ENCODE measurements at places on chromosomes 4 and X.
A peak's percentile ranks its signal among the peaks of the same experiment; 100 is the strongest.

- DNase-seq: no peak
- no peaks in the 10 kb centered on the region for H3K27me3 ChIP-seq
- H3K27ac ChIP-seq: no peak overlapping the region
- H3K4me3 ChIP-seq: no peak overlapping the region
Measured at GRCh38 chr4:181569553-181569952, 673.6 kb upstream of the TENM3 start.

DNA sequence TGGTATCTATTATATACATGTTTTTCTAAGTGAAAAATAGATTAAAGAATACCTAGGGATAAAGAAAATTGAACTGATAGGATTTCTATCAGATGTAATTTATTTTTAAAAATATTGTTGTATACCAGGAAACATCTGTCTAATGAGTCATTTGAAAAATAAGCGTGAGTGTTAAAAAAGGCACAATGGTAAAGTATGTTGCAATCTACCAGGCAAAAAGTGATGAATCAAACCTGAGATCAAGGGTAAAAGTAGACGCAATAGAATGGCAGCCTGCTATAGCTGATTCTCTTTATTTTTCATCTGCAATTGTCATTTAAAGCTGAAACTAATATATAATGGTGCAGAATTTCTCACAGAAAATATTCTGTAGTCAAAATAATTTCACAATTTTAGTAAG lies 1119.6 kb downstream of the PCDH18 start:
- H3K27ac ChIP-seq: no peak overlapping the region
- DNase-seq: no peak
- no peak overlapping the region for H3K4me3 ChIP-seq
- no peaks in the 10 kb centered on the region for H3K4me1 ChIP-seq
- H3K27me3 ChIP-seq: no peaks in the 10 kb centered on the region
- H3K36me3 ChIP-seq: no peaks in the 10 kb centered on the region

- DNase-seq: no peak
- no peaks in the 10 kb centered on the region for H3K4me1 ChIP-seq
- no peak overlapping the region for H3K4me3 ChIP-seq
- no peak overlapping the region for H3K27ac ChIP-seq
- H3K27me3 ChIP-seq: no peaks in the 10 kb centered on the region
Measured at GRCh38 chrX:45524805-45525204, 324.1 kb upstream of the DIPK2B start.

- no peak overlapping the region for H3K4me3 ChIP-seq
- H3K27me3 ChIP-seq: peaks cover 9% of the 10 kb centered on the region
- H3K27ac ChIP-seq: no peak overlapping the region
Measured at GRCh38 chrX:133297284-133297683, 79.1 kb upstream of the TFDP3 start.

DNA sequence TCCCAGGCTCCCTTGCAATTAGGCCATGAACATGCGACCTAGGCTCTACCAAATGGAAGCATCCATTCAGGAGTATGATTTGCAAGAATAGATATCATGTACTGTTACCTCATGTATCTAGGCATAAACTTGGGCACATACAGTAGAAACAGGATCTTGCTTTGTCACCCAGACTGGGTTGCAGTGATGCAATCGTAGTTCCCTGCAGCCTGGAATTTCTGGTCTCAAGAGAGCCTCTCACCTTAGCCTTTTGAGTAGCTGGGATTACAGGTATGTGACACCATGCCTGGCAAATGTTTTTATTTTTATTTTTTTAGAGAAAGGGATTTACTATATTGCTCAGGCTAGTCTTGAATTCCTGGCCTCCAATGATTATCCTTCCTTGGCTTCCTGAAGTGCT lies 994.2 kb downstream of the ADGRL3 start:
- H3K4me1 ChIP-seq: no peaks in the 10 kb centered on the region
- no peaks in the 10 kb centered on the region for H3K36me3 ChIP-seq
- H3K27ac ChIP-seq: no peak overlapping the region
- no peak overlapping the region for H3K4me3 ChIP-seq

- H3K27me3 ChIP-seq: peaks cover 4% of the 10 kb centered on the region
- no peak overlapping the region for H3K27ac ChIP-seq
- H3K36me3 ChIP-seq: no peaks in the 10 kb centered on the region
- peaks cover 10% of the 10 kb centered on the region for H3K4me1 ChIP-seq
- DNase-seq: no peak
Measured at GRCh38 chr4:38563707-38564495, 100.1 kb upstream of the KLF3 start.

- no peak for DNase-seq
- H3K4me3 ChIP-seq: no peak overlapping the region
- no peaks in the 10 kb centered on the region for H3K4me1 ChIP-seq
- H3K27ac ChIP-seq: no peak overlapping the region
Measured at GRCh38 chr4:89590128-89590527, 246.8 kb downstream of the SNCA start.

DNA sequence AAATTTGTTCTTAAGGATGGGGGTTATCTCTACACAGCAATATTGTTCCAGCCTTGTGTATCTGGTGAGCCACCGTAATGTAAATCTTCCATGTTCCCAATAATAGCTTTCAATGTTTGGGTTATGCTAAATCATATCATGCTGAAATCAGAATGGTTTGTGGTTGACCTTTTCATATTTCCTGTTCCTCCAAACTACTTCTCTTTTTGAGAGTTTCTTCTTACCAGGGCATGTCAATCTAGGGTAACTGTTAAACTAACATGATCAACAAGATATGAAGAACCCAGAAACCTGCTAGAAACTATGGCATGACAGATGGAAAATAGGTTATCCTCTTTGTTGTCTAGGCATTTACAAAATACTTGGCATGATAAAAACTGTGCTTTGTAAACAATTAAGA lies 22.0 kb downstream of the TNMD start:
- peaks cover 14% of the 10 kb centered on the region for H3K27me3 ChIP-seq
- no peaks in the 10 kb centered on the region for H3K36me3 ChIP-seq
- no peak overlapping the region for H3K4me3 ChIP-seq
- peaks cover 4% of the 10 kb centered on the region for H3K4me1 ChIP-seq
- DNase-seq: no peak

GRCh38 chr4:145153904-145154298 lies 26.5 kb downstream of the OTUD4 start:
- peaks cover 28% of the 10 kb centered on the region for H3K36me3 ChIP-seq
- H3K27ac ChIP-seq: peak overlapping the region; percentile 56
- DNase-seq: no peak
- no peak overlapping the region for H3K4me3 ChIP-seq

- no peaks in the 10 kb centered on the region for H3K4me1 ChIP-seq
- no peak overlapping the region for H3K4me3 ChIP-seq
- no peak overlapping the region for H3K27ac ChIP-seq
- H3K27me3 ChIP-seq: peaks cover 23% of the 10 kb centered on the region
- DNase-seq: no peak
Measured at GRCh38 chr4:154732669-154733068, 11.1 kb upstream of the LRAT start.

DNA sequence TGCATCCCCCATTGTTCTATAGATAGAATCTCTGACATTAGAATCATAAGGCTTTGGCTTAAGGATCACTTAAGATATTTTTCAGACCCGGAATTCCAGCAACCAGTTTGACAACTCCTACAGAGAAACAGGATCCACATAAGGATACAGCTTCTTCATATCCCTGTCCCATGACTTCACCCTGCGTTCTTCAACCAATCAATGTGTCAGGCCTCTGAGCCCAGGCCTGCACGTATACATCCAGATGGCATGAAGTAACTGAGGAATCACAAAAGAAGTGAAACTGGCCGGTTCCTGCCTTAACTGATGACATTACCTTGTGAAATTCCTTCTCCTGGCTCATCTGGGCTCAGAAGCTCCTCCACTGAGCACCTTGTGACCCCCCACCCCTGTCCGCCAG lies 85.1 kb downstream of the MFAP3L start:
- no peak for DNase-seq
- no peaks in the 10 kb centered on the region for H3K36me3 ChIP-seq
- no peaks in the 10 kb centered on the region for H3K4me1 ChIP-seq
- H3K27me3 ChIP-seq: no peaks in the 10 kb centered on the region

- H3K36me3 ChIP-seq: no peaks in the 10 kb centered on the region
- no peak for DNase-seq
- H3K27me3 ChIP-seq: peaks cover 35% of the 10 kb centered on the region
- H3K4me3 ChIP-seq: no peak overlapping the region
Measured at GRCh38 chrX:130393451-130394074, 8.1 kb upstream of the GPR119 start.

DNA sequence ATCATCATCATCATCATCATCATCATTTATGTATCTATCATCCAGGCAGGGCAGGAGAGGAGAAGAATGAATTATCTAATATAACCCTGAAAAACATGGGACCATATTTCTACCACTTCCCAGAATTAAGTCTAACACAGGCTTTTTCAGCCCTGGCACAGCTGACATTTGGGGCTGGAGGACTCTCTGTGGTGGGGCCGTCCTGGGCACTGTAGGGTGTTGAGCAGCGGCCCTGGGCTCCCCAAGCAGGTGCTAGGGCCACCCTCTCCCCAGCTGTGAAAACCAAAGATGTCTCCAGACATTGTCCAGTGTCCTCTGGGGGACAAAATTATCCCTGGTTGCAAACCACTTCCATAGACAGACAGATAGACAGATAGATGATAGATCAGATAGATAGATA lies 288.4 kb downstream of the CRLF2 start:
- H3K4me3 ChIP-seq: no peak overlapping the region
- no peak overlapping the region for H3K27ac ChIP-seq
- H3K4me1 ChIP-seq: no peaks in the 10 kb centered on the region
- no peaks in the 10 kb centered on the region for H3K27me3 ChIP-seq
- no peak for DNase-seq

GRCh38 chr4:15677507-15677988 lies 4.1 kb upstream of the FAM200B start:
- H3K27ac ChIP-seq: peak overlapping the region; percentile 42
- H3K4me3 ChIP-seq: no peak overlapping the region
- no peaks in the 10 kb centered on the region for H3K27me3 ChIP-seq

- H3K36me3 ChIP-seq: peaks cover 10% of the 10 kb centered on the region
- H3K27me3 ChIP-seq: peaks cover 4% of the 10 kb centered on the region
- peak overlapping the region; percentile 65 for H3K4me3 ChIP-seq
- peak overlapping the region; percentile 76 for H3K27ac ChIP-seq
- no peak for DNase-seq
- H3K4me1 ChIP-seq: peaks cover 91% of the 10 kb centered on the region
Measured at GRCh38 chrX:13085526-13085925, 41.1 kb upstream of the FAM9C start.

GRCh38 chr4:22491939-22492338 lies 23.9 kb downstream of the ADGRA3 start:
- no peaks in the 10 kb centered on the region for H3K27me3 ChIP-seq
- no peak overlapping the region for H3K27ac ChIP-seq
- no peaks in the 10 kb centered on the region for H3K4me1 ChIP-seq
- H3K4me3 ChIP-seq: no peak overlapping the region
- DNase-seq: no peak

- peaks cover 3% of the 10 kb centered on the region for H3K36me3 ChIP-seq
- peaks cover 8% of the 10 kb centered on the region for H3K4me1 ChIP-seq
- no peak overlapping the region for H3K27ac ChIP-seq
- H3K4me3 ChIP-seq: no peak overlapping the region
Measured at GRCh38 chr4:36280555-36280954, 861 bp upstream of the DTHD1 start.

GRCh38 chr4:85741921-85742591 lies 267.1 kb downstream of the ARHGAP24 start:
- H3K4me3 ChIP-seq: no peak overlapping the region
- peaks cover 7% of the 10 kb centered on the region for H3K36me3 ChIP-seq
- peak overlapping the region; percentile 10 for H3K27ac ChIP-seq
- peaks cover 42% of the 10 kb centered on the region for H3K4me1 ChIP-seq
- H3K27me3 ChIP-seq: no peaks in the 10 kb centered on the region

GRCh38 chr4:10598829-10599228 lies 85.7 kb downstream of the CLNK start:
- no peak for DNase-seq
- no peak overlapping the region for H3K4me3 ChIP-seq
- H3K36me3 ChIP-seq: peaks cover 8% of the 10 kb centered on the region
- no peak overlapping the region for H3K27ac ChIP-seq
- no peaks in the 10 kb centered on the region for H3K27me3 ChIP-seq

DNA sequence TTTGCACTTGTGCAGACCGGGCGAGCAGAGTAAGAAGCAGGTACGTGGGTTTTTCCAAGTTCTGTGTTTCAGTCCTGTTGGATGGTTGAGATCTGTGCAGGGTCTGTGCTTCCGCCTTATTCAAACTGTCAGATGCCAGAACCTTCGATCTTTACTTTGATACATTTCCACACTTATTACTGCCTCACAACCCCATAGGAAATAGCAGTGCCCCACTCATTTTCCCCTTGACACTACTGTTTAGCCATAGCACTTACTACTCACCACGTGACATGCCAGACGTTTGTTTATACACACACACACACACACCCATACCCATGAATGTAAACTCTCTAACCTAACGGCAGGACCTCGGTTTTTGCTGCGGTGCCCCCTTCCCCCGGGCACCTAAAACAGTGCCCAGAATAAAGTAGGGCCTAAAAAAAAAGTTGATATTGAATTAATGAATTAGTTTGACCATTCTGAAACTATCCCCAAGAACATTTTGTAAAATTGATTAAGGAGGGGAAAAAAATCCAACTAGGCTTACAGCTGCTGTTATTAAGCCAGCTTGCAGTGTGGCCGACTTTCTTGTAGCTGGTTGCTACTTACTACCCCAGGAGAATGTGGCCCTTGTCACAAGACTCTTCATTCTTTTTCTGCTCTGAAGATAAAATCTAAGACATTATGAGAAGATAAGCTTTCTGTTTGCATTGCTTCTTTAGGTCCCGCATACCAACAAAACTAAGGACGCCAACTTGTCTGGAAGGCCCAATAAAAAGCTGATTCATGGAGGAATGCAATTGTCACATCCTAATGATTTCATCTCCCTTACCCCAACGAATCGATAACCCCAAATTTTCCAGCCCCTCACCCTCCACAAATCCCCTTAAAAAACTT lies 704 bp upstream of the SEPSECS start:
- peak overlapping the region; percentile 91 for H3K4me3 ChIP-seq
- no peaks in the 10 kb centered on the region for H3K27me3 ChIP-seq
- H3K27ac ChIP-seq: peak overlapping the region; percentile 100
- peaks cover 23% of the 10 kb centered on the region for H3K4me1 ChIP-seq
- no peak for DNase-seq

DNA sequence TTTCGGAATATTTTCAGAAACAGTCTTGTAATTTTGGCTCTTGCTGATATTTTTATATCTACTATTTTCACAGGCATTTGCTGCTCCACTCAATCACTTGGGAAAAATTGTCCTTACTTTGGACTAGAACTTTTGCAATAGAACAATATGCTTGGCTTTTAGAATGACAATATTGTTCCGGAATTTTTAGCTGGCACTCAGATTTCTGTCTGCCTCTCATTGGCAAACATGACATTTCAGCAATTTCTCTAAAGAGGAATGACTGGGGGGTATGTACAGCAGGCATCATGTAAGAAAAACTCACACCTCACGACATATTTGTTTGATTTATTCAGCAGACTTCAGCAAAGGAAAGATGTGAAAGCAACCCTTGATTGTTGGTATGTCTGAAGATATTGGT lies 243.6 kb upstream of the GPRIN3 start:
- no peak overlapping the region for H3K27ac ChIP-seq
- H3K27me3 ChIP-seq: no peaks in the 10 kb centered on the region
- H3K4me1 ChIP-seq: no peaks in the 10 kb centered on the region
- H3K36me3 ChIP-seq: no peaks in the 10 kb centered on the region
- DNase-seq: no peak
- H3K4me3 ChIP-seq: no peak overlapping the region

GRCh38 chr4:40857956-40858355 lies 108.2 kb downstream of the NSUN7 start:
- peaks cover 8% of the 10 kb centered on the region for H3K36me3 ChIP-seq
- no peak for DNase-seq
- no peak overlapping the region for H3K27ac ChIP-seq
- H3K4me1 ChIP-seq: peaks cover 27% of the 10 kb centered on the region

Measured in stimulated activated naive B cell treated with anti-CD40 and anti-IgM and Interleukin-4, amounts not matched to agents 10 μg/mL and 1 μg/mL and 100 μg/mL, for 72 hours (primary cell).